NCI-H1436 treated with DMSO at 0.1 percent for 48 hours (cell line): ENCODE measurements at places on chromosomes 6 and 20.
A peak's percentile ranks its signal among the peaks of the same experiment; 100 is the strongest.

- no peak for DNase-seq
Measured at GRCh38 chr20:62571669-62572344, 70.5 kb upstream of the SLCO4A1 start.

DNA sequence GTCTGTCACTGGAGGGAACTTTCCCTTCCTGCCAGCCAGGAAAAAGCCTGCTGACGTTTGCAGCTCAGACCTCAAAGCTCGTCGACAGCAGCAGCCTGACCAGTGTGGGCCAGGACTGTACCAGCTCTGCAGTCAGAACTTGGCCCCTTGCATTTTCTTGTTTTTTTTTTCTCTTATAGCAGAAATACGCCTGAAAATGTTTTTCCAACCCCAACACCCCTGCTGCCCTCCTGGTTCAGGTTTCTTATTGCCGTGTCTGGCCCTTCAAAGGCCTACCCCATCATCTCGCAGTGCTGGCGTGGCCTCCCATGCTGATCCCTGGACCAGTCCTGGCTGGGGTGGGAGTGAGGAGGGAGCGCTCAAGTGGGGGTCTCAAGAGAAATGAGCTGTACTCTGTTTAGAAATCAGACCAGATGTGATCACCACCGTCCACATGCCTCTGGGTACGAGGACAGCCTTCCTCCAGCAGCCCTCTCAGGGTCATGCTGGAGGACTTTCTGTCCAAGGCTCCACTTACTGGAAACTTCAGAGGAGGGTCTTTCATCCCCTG is 169.0 kb downstream of the FOXC1 start:
- DNase-seq, result no peak

DNA sequence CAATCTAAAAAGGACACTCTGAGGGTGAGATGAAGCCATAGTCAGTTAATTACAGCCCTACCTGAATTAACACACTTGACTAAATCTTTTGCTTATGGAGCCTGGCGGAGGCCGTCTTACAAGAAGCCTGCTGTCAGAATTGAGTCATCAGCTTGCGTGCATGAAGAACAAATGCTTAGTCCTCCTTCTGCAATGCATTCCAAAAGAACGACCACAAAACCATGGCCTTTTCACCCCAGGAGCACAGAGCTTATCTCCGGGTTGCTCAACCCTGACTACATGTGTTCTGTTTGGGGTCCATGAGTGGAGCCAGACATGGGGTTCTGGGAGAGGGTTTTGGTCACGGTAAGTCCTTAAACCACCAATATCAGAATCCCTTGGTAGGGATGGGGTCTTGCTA is 318.1 kb downstream of the CLIC5 start:
- DNase-seq, result no peak

- peak; percentile 38 for DNase-seq
Measured at GRCh38 chr6:13378669-13379590, 50.6 kb upstream of the TBC1D7 start.

- no peak for DNase-seq
Measured at GRCh38 chr6:31265926-31266325, 6.0 kb downstream of the HLA-C start.

DNA sequence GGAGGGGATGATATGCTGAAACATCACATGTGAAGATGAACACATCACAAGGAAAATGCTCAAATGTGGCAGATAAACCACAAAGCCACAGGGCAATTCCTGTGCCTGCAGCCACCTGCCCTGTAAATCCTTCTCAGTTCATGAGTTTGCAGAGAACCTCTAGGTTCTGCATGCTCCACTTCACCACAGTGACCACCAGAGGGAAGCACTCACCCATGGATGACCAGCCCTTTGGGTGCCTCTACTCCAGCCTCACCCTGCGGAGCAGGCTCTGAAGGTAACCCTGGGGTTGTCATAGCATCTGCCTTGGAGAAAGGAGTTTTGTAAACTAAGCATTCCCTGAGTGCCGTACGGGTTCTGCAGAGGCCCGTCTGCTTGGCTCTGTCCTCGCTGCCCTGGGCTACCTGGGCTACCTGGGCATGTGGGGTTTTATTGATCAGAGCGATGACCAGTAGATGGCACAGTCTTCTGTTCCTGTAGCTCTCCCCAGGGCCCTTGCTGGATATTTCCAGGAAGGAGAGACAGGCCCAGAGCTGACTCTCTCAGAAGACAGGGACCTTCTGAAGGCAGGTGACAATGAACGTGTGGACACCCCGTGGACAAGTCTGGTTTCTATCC is 31.7 kb upstream of the CST1 start:
- DNase-seq, result no peak

GRCh38 chr6:107064579-107065065 is 36.6 kb downstream of the MTRES1 start:
- DNase-seq, result no peak

GRCh38 chr6:32627831-32628230 is 9.4 kb upstream of the HLA-DQA1 start:
- DNase-seq, result no peak

- DNase-seq, result no peak
Measured at GRCh38 chr6:151961809-151962208, 154.3 kb downstream of the ESR1 start.

DNA sequence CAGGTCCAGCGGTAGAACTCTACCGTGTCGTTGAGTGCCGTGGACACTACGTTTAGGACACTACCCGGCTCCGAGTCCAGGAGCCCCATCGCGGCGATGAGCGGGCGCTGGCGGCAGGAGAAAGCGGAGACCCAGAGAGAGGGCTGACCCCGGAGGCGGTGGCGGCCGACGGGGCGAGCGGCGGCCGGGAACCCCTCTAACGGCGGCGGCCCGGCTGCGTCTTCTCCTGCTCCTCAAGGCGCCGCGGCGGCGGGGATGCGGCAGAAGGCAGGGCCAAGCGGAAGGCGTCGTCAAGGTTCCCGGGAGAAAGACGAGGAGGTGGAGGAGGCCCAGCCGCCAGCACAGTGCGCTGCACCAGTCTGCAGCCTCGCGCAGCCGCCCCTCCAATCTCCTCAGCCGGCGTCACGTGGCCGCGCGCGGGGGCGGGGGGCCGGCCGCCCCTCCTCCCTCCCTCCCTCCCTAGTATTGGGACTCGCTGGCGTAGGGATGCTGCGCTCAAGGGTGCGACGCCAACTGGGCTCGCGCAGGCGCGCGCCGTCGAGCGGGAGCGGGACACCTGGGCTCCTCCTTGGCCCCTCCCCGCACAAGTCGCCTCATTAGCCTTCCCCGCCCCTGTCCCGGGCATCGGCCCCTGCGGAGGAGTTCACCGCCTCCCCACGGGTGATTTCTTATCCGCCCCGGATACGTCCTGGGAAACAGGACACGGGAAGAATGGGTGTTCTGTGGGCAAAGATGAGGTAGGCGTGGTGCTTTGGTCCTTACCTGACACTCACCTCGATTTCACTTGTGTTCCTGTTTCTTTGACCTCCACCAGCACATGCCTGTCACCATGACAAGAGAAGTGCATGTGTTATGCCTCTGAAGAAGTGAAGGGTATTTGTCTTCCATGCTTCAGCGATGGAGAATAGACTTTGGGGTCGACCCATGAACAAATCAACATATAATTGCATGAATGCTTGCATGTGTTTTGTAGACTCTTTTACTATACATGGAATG is at the start of gene ELOVL4:
TSS of gene ELOVL4 (minus strand) at position 363 of the 996 bp plus-strand sequence. CDS start at position 89, 274 bp downstream.
- peak; percentile 40 for DNase-seq

DNA sequence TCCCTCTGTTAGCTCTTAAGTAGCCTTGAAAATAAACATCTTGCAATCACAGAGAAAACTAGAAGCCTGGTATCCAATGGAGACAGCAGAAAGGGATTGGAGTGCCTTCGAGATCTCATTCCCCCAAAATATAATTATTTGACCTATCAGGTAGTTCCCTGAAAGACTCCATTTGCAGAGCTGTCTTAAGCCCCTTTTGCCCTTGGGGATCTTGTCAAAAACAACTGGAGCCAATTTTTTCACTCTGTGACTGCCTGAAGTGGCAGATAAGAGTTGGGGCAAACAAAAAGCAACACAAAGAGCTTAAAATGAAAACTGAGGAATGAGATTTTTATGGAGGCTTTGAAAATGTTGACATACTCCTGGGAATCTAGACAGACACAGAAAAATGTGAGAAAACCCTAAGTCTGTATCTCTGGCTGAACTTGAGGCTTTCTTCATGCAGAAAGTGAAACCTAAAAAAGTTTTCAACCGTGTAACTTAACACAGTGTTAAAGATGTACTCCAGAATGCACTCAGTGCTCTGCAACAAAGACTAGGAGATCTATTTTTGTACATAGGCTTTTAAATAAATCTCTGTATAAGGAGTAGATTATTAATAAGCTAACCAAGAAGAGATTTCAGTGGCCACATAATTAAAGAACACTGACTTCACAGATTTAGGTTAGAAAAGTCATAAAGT is 971.1 kb upstream of the MAN1A1 start:
- DNase-seq, result no peak

DNA sequence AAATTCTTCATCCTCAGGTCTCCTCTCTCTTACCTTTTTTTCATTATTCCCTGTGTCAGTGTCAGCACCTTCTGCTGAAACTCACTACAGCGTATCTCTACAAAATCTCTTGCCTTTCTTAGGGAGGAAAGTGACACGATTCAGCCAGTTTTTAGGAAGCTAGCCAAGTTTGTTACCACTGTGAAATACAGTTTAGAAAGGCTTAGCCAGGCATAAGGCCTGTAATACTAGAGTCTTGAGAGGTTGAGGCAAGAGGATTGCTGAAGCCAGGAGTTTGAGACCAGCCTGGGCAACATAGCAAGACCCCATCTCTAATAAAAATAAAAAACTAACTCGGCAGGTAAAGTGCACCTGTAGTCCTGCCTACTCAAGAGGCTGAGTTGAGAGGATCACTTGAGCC is 16.7 kb downstream of the TAB2 start:
- DNase-seq, result no peak

DNA sequence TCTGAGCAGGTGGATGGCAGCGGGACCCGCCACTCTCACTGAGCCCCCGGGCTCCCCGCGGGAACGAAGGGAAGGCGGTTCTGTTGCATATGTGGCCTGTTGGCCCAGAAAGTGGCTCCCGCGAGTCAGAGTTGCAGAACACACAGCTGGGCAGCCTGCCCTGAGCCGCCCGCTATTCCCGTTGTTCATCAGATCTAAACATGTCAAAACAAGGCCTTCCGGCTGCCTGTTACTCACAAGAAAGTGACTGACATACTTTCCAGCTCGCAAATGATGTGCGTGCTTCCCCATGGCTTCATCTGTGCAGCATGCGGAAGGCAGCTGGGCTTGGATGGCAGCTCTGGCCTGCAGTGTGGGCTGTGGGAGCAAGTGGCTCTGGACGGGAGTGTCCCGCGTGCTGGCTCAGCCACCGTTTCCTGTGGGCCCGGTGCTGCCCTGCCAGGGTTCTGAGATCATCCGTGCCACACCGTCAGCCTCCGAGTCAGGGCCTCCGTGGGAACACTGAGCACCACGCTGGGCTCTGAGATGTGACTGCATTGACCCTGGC is 227.3 kb downstream of the ERMARD start:
- no peak for DNase-seq

DNA sequence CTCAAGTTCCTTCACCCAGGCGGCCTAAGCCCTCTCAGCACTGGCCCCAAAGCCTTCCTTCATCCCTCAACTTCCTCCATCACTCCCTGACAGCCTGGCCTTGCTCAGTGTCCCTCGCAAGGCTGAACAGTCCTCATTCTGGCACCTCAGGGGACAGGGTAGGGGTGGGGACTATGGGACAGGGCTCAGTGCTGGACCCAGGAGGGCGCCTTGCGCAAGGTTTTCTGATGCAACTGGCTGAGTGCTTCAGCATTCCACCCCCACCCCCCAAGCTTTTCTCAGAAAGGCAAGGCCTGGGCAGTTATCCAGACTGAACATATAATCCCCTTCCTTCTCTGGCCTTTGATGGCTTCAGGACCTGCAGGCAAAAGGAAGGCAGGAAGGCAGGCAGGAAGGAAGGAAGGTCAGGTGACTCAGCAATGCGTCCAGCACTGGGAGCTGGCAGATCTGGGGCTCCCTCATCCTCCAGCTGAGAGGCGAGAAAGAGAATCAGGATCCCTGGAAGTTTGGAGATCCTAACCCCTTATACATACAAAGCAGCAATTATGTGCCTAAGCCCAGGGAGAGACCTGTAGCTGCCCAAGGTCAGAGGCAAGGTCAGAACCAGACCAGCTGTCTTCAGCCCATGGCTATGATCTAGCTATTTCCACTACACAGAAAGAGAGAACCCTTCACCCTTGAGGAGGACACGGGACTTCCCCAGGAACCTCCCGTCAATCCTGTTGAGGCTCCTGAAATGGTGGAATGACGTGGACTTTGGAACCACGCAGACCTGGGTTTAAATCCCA is 8.6 kb upstream of the TRIB3 start:
- no peak for DNase-seq

DNA sequence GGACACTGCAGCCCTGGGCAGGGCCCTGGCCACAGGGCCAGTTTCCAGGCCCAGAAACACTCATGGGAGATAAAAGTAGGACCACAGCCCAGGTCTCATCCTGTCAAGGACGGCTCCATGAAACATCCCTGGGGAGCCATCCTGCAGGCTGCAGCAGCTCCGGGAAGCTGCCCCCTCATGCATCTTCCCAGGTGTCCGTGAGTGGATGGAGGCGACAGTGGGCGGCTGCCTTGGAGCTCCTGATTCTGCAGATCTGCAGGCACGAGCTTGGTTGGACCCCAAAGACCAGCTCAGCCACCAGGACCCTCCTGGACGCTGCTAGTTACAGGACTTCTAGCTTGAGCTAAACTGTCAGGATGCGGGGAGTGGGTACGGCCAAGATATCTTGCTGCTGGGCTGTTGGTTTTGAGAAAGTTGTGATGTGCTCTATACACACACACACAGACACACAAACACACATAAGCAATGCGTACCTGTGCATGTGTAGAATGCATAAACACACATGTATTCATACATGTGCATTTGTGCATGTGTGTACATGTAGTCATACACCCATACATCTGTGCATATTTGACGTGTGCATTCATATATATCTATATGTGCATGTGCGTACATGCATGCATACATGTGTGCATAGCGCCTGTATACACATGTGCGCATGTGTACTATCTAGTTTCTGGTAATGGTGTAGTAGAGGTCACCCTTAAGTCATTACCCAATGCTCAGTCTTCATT is 297.8 kb downstream of the TAF4 start:
- DNase-seq, result no peak

- no peak for DNase-seq
Measured at GRCh38 chr20:38631155-38632022, 29.8 kb downstream of the ARHGAP40 start.

GRCh38 chr6:146787876-146788508 is 189.2 kb downstream of the ADGB start:
- no peak for DNase-seq

GRCh38 chr6:132065556-132065955 is 114.4 kb upstream of the CCN2 start:
- no peak for DNase-seq

- no peak for DNase-seq
Measured at GRCh38 chr6:20947977-20948376, 413.7 kb downstream of the CDKAL1 start.

DNA sequence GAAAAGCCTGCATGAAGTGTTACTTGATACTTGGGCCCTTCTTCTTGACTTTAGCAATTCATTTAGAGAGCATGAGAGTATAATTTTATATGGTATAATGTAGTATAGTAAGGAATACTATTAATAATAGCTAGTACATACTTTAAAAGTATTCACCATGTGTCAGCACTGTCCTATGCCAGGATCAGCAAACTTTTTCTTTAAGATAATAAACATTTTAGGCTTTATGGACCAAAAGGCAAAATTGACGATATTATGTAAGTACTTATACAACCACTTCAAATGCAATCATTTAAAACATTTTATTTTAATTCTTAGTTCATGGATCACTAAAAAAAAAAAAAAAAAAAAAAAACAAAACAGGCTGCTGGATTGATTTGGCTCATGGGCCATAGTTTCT is 163.9 kb downstream of the IBTK start:
- no peak for DNase-seq
